ENCODE measurements at places on chromosomes 4 and X.

DNA sequence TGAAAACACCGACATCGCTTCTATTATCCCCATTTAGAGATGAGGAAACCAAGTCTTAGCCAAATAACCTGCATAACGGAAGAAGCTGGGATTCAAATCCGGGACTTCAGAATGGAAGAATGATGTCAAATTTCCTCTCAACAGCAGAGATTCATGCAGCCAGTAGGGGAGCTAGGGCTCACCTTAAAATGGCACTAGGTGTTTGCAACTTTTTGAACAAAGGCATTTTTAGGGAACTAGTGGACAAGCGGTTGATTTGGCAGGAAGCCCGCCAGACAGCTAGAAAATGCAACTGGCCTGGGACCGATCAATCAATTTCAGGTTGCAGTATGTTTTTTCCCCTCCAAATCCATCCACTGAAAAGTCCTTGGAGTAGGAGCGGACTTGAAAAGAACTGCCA is 224.2 kb downstream of the PTTG2 start:
- no peak for DNase-seq

DNA sequence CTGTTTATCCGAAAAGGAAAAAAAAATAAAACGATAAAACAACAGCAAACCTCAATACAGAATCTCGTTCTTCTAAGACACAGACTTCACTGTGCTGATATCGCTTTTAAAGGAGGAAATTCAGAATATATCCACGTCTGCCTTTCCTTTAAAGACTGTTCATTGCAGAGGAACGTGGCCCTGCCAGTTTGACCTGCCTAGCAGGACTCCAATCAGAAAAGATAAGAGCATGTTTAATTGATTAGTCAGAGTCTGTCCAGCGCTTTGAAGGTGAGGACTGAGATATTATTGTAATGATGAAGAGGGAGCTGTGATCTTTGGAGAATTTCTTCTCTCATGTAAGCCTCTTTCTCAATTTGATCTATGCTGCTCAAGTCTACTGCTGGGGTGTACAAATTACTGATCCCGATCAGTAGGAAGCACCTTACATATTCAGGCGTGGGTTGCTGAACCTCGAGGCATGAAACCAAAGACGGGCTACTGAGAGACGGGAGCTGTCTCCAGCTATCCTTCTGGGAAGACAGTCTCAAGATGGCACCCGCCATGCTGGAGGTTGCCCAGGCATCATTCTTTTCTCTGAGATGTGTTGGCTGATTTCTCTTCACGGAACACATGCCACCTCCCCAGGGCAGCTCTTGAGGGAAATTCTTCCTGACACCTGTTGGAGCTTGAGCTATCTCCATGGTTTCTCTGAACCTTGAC is 146.1 kb downstream of the SHOX start:
- DNase-seq: no peak

DNA sequence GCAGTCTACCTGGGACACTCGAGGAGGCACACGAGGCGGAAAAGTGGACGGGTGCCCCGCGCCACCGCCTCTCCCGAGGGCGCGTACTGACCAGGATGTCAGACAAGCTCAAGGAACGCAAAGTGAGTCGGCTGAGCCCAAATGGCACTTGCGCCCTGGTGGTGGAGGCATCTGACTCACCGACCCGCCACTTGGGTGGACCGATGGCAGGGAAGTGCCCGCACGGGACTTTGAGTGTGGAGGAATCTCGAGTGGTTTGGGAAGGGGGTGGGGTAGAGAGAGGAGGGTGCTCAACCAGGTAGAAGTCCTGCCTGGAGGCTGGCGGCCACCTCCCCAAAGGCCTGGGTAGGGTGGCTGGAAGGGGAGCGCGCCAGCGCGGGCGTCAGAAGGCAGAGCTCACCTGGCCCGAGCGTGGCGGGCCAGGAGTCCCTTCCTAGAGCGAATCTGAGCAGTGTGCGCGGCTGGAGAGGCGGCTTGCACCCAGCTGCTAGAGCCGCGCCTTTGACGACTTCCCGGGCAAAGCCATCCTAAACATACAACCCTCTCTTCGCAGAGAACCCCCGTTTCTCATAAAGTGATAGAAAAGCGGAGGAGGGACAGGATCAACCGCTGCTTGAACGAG is 655 bp downstream of the HELT start:
- DNase-seq: no peak

DNA sequence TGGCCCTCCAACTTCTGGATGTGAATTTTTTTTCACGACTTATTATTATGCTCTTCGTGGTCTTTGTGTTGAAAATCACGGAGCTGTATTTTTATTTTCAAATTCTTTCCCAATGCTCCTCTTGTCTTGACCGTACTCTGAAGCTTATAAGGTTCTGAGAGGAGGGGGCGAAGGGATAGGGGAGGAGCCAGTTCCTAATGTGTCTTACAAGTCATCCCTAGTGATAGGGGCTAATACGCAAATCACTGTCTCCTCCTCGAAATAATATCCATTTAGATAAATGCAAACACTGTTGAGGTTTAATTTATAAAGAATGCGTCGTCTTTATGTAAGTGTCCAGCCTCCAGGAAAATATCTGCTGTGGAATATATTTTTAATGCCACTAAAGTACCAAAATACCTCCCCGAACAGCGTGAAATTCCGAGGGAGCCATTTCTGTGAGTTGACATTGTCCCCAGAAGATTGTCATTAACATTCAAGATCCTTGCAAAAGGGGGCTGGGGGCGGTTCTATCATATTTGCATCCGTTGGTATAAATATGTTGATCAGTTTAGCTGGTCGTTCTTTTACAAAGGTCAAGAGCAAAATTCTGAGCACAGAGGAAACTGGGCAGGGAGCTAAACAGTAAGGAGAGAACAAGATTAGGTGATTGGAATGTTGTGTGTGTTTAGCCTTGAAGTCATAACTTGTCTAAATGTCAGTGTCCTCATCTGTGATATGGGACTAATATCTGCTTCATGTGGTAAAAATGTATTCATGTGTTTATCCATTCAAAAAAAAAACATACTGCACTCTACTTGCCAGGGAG is 3.7 kb upstream of the FAT1 start:
- DNase-seq: no peak

DNA sequence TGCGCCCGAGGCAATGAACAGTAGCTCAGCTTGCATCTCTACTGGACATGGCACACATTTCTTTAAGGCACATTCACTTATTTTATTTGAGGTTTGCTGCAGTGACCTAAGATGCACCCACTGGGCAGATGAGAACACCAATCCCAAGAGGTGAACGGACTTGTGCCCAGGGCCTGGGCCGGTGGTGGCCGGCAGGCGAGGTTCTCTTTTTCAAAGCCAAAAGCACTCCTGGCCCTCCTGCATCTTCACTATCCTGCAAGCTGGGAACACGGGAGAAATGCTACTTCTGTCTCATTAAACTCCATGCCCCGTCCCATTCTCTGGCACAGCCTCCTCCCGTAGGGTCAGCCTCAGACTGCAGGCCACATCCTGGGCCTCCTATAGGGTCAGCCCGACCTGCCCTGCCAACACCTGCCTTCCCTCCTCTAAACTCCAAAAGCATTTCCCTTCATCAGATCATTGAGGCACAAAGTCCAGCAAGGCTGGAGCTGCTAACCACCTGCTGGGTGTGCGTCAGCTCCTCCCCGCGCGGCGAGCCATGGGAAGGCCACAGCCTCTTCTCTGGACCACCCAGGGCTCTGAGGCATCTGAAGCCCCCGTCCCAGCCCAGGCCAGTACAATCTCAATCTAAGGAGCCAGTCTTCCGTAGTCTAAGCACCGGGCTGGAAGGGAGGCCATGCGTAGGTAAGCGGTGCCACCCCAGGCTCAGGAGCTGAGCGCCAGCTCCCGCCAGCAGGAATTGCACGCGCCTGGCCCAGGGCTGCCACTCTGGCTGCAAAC is 166.1 kb downstream of the AFAP1 start:
- no peak for DNase-seq

GRCh38 chr4:152166567-152166966 is 369.3 kb downstream of the FBXW7 start:
- DNase-seq: no peak

DNA sequence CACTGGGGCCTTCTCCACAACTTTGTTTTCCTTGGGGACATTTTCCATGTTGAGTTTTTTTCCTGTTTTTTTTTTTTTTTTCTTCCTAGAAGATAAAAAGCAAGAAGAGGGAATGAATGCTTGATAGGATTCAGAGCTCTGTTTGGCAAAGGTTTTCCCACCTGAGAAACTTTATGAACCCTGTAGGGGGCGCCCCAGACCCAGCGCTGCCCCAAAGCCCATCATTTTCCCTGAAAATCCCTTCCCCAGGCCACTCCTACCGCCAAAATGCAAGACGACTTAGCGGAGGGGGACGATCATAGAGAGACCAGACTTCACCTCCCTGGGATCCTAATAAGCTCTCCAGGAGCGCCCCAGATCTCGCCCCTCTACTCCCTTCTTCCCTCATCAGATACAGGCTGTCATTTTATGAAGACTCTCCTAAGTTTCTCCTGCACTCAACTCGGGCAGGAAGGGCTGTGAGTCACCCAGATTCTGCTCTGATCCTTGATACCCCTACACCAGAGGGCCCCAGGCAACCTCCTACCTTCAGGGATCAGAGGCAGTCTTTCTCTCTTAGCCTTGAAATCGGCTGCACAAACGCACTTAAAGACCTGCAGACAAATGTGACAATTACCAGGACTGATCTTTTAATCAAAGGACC is 1.4 kb downstream of the BEX5 start:
- DNase-seq: no peak

DNA sequence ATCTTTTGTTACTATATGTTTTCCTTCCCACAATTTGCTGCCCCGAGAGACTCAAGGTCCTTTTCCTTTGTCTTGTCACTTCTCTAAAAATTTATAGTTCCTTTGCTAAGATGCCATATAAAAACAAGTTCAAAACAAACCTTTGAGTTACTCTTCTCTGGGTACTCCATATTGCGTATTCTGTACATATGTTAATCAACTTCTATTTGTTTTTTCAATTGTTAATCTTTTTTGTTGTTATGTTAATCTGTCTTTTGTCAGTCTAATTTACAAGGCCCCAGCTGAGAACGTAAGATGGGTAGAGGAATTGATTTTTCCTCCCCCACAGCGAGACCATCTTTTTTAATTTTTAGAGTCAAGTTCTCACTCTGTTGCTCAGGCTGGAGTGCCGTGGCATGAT is 7.2 kb upstream of the PPEF2 start:
- no peak for DNase-seq

DNA sequence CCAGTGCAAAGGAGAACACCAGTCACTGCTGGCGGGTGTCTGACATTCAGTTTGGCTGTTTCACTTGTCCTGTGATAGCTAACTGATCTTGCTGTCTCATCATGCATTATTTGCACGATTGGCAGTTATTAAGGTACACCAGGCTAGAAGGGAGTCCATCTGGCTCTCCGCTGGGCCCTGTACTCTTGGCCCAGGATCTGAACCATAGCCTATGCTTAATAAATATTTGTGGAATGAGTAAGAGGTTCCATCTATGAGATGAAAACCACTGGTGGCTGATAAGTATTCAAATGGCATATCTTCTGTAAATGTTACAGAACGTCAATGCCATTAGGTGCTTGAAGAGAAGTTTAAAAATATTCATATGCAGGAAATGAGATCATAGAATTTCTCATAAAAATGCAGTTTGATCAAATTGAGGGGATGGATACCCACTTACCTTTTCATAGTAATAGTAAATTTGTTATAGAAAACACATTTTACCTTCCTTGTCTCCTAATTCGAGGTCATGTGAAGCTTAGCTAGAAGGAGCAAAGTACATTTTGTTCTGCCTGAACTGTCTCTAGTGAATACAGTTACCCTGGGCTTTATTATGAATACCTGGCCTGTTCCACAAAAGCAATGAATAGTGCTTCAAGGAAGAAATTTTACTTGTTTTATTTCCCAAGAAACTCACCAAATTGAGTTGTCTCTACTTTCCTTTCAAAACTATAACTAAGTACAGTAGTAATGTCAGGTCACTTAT is 213.5 kb downstream of the CBR4 start:
- no peak for DNase-seq

- DNase-seq: peak; percentile 35
Measured at GRCh38 chrX:120244735-120245498, 5.7 kb upstream of the ZBTB33 start.

- no peak for DNase-seq
Measured at GRCh38 chr4:25861951-25862410, 807 bp downstream of the SEL1L3 start.

DNA sequence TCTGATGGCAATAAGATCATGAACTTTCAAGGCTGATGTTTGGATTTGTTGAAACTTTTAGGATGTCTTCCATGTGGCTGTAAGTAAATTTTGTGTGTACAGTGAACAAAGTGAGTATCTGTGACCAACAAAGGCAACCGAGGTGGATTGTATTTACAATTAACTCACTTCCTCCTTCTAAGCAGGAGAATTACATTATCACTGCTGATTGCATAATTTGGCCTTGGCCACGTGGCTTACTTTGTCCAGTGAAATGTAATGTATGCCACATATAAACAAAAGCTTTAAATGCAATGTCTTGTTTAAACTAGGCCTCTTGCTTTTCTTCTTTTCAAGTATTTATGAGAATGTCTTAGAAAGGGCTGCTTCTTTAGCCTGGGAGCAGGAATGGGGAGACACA is 66.3 kb upstream of the MAD2L1 start:
- DNase-seq: no peak

DNA sequence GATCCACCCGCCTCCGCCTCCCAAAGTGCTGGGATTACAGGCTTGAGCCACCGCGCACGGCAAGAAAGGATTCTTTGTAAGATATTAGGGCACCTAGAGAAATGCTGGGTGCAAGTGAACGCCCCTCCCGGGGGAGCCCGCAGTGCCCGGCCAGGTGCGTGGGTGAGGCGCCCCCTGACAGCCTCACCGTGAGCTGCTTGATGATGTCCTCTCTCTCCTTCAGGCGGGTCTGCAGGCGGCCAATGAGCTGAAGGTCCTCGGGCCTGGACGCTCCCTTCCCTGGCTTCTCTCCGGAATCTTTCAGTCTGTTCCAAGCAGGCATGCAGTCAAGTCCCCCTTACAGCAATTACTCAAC is 21.9 kb downstream of the MED28 start:
- DNase-seq: no peak

DNA sequence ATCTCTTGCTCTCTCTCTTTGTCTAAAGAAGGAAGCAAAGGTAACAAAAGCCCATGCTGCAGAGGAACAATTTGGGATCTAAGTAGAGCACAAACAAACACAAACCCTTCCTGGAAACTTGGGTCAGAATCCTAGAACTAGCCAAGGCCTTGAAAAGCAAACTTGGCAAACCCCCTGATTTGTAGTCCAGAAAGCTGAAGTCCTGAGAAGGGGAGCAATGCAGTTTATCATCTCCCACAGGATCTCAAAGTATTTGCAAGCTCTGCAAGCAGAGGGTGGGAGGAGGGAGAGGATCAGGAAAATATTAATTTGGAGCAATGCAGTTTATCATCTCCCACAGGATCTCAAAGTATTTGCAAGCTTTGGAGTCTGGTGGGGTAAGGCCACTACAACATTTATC is 379.5 kb upstream of the FGF13 start:
- DNase-seq: no peak

All from stimulated activated CD8-positive, alpha-beta memory T cell treated with anti-CD3 and anti-CD28 coated beads, Interleukin-2, amount 100 ng/mL, for 48 hours (primary cell).